ENCODE measurements at places on chromosomes 6 and 20. TPM values are rescaled to one million over a fixed set of nuclear protein-coding genes. Genes with fewer than 3 reads are reported as not detected.

Gene PHF3
- total RNA-seq, result 35.5 TPM

Gene GPLD1
- 0.38 TPM for total RNA-seq

Gene TRIM15
- not detected for total RNA-seq

Gene ZNF318
- 10.0 TPM for total RNA-seq

GRCh38 chr6:128659276-128659675, 138.9 kb upstream of the PTPRK start:
- DNase-seq, result no peak

GRCh38 chr20:61900011-61900944, 165.4 kb downstream of the TAF4 start:
- DNase-seq, result peak; percentile 43

- no peak for DNase-seq
These were observed 59.6 kb downstream of the NFATC2 start for GRCh38 chr20:51482836-51483473.

GRCh38 chr6:148746363-148747144, at the start of gene UST:
TSS of gene UST (plus strand) at chr6:148747030. CDS start at chr6:148747431, 401 bp downstream.
- DNase-seq, result peak; percentile 87

DNA sequence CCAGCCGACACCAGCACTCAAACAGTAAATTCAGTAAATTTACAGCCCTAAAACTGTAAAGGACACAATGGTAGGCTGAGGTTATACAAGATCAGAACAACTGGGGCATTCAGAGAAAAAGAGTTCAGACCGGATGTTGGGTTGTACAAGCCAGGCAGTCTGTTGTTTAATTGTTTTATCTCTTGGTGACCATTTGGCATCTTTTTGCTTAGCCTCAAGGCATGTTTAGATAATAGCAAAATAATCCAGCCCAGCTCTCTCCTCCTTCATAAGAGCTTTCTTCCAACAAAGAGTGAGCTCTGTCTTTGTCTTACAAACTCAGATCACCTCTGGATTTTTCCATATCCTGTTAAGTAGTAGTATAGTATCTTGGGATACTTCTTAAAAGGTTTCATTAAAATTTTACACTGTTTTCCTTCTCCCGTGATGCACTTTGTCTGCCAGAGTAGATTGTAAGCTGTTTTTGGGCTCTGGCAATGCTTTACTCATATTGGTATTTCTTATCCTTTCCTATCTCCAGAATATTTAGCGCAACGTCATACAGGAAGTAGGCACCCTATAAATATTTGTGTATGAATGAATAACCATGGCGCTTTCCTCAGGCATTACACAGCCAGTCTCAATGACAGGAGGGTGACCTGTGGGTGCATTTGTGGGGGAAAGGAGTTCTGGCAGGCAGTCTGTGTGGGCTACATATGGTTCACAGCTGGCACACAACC, 35.6 kb upstream of the TRAM2 start:
- DNase-seq, result no peak

DNA sequence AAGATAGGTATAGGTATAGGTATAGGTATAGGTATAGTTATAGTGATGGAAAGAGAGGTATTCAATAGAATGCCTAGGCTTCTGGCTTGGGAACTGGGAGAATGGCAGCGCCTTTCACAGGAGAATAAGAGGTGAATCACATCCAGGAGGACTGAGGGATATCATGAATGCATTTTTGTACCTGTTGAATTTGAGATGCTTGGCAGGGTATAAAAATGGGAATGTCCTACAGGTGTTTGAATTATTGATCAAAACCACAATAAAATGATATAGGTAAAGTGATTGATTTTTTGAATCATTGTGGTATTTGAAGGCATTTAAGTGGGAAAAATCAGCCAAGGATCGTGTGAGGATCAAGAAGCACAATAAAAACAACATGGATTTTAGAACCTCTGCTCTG, 119.2 kb upstream of the ARG1 start:
- no peak for DNase-seq

DNA sequence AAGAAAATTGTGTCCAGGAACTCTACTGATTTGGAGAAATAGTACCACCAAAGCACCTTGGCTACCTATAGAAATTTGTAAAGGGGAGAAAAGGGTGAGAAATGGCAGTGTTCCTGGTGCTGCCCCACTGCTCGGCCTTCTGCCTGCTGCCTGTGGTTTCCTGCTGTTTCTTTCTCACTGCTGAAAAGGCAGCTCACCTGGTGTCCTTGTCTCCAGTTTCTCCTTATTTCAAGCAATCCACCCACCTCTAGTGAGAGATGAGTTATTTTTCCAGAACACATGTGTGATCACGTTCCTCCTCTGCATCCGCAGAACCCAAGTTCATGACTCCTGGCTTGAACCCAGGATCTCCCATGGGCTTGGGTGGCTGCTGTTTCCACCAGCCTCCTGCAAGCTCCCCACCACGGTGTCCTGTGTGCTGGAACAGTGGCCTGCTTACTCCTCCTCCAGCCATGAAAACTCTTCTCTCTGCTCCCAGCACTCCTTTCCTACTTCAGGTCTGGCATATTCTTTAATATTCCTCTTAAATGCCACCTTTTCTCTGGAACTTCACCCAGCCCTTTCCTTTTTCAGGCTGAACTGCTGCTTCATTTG, 48.9 kb downstream of the ELOVL2 start:
- no peak for DNase-seq

DNA sequence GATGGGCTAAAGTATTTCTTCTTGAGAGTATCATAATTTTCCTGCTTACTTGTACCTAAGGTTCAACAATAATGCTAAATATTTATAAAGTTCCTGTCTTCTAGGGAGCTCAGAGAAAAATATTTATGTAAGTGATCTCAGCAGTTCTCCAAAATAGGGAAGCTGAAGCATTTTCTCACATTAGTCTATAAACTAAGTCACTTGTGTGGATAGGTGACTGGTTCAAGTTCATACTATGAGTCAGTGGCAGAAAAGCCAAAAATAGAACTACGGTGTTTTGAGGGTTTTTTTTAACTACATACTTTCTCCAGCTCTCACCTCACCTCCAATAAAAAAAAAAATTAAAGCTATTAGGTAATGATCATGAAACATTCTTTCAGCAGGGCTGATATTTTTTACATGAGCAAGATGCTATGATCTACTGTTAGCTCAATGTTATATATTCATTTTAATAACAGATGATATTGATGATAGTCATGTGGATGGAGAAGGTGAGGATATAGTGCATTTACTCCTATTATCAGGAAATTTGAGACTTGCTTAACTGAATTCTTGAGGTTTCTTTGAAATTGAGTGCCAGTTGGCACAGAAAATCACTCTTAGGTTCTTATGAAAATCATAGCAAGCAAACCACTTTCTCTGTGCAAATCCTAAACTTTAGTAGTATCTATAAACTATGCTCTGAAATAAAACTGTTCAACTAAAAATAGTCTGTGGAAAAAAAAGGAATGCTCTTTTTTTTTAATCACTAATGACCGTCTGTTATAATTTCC, 4.1 kb upstream of the MOXD1 start:
- no peak for DNase-seq

DNA sequence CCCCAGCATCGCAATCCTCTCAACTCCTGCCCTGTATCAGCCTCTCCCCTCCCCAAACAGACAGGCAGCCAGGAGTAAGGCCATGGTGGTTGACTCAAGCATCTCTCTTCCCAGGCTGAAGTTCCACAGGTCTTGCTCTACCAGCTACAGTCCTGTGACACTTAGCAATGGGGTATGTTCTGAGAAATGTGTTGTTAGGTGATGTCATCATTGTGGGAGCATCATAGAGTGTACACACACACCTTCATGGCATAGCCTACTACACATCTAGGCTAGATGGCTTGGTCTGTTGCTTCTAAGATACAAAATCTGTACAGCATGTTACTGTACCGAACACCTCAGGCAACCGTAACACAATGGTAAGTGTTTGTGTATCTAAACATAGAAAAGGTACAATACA, 29.5 kb upstream of the BCAS1 start:
- DNase-seq, result no peak

DNA sequence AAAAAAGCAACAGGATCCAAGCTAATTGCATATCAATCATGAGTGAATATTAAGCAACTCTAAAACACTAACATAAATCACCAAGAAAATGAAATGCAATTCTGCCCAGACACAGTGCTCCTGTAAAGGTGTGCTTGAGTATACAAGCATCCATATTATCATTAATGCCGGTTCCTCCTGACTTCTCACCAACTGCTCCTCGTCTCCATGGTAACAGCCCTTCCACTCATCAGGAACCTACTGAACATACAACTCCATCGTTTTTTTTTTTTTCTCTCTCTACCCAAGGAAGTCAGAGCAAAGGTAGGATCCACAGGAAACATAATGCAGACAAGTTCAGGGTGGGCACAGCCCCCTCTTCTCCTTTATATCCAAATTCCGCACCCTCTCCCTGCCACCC, 12.4 kb downstream of the GABBR1 start:
- DNase-seq, result no peak

All from psoas muscle (tissue), 8 donors.